Upper lobe of left lung (tissue), 6 donors: ENCODE measurements at places on chromosomes 1 and 21.
A peak's percentile ranks its signal among the peaks of the same experiment; 100 is the strongest.

DNA sequence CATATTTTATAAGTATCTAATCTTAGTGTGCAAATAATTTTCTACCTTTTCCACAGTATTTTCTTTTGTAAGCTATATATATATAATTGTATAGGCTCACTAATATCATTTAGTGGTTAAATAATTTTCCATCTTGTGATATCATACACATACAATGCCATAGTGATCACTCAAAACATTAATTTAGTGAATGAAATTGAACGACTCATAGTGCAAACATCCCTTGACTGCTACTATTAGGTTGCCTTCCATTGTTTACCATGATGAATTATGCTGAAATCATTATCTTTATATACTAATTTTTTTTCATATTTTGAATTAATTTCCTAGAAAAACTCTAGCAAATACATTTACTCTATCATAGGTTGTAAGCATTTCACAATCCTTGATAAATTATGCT is 127.1 kb downstream of the PCNX2 start:
- no peak for DNase-seq

GRCh38 chr1:22171951-22172715 is 29.2 kb upstream of the WNT4 start:
- DNase-seq, result no peak

DNA sequence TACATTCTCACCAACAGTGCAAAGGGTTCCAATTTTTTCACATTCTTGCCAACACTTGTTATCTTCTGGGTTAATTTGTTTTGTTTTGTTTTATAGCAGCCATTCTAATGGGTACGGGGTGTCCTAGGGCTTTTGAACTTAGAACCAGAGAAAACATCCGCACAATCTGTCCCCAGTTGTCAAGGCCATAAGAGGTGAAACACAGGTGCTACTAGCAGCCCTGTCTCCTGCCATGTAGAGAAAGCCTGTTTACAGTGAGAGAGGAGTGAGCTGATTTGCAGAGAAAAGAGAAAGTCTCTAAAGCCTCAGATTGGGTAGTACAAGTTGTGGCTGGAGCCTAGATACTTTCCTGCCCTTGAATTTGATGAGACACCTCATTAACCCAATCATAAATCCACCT is 46.4 kb upstream of the BMP8B start:
- DNase-seq, result no peak

GRCh38 chr1:29415156-29415830 is 179.0 kb downstream of the PTPRU start:
- DNase-seq, result peak; percentile 41

DNA sequence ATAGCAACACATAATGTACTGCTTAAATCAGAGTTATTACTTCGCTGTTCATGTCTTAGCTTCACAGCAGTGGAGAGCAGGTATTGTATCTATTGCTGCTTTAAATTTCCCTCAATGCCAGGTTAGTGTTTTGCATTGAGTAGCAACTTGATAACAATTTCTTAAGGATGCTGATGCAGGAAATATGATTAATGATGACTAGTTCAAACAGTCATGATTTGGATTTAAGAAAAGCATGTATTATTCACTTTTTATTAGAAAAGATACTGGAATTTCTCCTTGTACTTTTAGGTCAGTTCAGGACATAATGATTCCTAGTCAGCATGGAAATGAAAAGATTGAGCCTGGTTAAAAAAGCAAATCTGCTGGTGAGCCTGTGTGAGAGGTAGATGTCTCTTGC is 67.2 kb upstream of the ARHGAP29 start:
- no peak for DNase-seq

- DNase-seq, result no peak
Observed at GRCh38 chr1:229810140-229810539, 184.1 kb downstream of the URB2 start.

- no peak for DNase-seq
Observed at GRCh38 chr1:11615090-11615489, 39.1 kb downstream of the FBXO2 start.

DNA sequence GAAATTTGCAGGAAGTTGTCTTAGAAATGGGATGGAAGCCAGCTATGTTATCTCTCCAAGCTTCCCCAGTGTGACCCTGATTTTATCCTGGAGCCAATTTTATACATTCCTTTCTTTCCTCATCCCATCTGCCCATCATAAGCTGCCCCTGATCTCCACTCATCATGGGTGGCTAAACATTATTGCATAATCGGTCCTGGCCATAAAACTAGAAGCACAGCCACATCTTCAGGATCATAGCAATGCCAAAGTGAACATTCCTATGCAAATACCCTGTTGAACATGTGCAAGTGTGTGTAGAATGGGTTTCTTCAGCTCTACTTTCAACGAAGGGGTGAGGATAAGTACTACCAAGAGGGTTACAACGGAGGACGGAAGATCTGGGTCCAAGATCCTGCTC is 50.6 kb upstream of the COG2 start:
- DNase-seq, result no peak

DNA sequence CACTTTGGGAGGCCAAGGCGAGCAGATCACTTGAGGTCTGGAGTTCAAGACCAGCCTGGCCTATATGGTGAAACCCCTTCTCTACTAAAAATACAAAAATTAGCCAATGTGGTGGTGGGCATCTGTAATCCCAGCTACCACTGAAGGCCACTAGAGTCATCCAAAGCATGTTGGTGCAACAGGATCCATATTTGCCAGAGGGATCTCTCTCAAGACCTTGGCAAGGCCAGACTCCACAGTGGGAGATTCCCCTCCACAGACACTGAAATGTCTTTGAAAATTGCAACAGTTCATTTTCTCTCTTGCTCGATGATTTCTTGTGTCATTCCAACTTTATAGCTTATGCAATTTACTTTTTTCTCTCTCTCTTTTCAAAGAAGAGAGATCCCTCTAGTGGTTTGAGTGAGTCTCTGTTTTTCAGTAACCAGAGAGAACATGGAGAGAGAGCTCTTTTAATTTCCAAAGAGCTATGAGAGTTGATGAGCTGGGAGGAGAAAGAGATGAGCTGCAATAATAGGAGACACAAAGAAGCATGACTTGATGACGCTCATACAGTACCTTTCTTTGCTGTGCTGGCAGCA is 176.8 kb upstream of the USP25 start:
- no peak for DNase-seq

- DNase-seq, result no peak
Observed at GRCh38 chr1:73979684-73980083, 218.3 kb downstream of the LRRIQ3 start.

DNA sequence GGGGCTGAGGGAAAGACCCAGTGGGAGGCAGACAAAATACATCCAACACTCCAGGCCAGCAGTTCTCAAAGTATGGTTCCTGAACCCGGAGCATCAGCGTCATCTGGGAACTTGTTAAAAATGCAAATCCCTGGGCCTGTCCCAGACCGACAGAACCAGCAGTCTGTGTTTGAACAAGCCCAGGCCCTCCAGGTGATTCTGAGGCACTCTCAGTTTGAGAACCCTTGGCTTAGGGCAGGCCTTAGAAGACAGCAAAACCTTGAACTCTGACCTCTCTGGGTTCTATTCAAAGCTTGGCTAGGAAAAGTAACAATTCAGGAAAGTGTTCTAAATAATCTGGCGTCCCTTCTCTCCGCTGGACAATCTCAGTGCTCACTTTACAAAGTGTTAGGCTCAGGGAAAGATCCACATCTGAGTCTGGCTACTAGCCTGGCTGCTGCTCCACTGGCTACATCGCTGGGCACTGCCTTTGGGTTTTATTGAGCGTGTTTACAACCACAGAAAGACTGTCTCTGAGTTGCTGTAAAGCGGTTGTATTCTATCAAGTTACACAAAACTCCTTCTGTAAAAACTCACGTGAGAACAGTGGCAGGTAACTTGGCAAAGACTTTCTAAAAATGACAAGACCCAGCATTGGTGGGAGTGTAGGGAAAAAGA is 166.1 kb downstream of the HIVEP3 start:
- no peak for DNase-seq

DNA sequence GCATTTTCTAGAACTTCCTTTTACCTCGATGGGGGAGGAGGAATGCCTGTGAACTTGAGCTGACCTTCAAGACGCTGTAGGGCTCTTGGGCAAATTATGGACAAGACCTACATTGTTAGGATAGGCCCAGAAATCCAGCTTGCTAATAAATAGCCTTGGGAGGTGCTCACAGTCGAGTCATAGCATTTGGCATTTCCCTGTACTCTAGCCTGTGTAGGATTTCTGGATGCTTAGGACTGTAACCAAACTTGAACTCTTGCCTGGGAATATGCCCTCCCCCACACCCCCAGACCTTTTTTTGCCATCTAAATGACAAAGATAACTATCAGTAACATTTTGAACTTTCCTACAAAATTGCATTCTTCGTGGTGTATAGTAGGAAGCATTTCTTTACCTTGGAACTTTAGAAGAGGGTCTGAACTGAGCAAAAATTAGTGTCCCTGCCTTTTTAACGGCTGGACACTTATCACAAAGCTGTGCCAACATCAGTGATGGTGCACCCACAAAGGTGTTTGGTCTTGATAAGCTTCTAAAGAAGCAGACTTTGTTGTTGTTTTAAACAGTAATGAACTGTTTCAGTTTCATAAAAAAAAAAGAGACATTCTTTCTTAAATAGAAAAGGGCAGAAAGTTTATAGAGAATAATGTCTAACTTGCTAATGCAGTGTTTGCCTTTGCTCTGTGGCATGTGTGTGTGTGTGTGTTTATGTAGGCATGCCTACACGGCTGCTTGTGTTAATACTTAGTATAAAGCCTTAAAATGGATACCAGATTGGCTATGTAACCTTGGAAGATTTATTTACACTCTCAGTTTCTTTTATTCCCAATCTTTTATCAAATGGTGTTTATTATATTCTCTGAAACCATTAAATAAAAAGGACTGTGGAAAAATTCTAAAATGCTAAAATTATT is 88.2 kb downstream of the NFIA start:
- no peak for DNase-seq

DNA sequence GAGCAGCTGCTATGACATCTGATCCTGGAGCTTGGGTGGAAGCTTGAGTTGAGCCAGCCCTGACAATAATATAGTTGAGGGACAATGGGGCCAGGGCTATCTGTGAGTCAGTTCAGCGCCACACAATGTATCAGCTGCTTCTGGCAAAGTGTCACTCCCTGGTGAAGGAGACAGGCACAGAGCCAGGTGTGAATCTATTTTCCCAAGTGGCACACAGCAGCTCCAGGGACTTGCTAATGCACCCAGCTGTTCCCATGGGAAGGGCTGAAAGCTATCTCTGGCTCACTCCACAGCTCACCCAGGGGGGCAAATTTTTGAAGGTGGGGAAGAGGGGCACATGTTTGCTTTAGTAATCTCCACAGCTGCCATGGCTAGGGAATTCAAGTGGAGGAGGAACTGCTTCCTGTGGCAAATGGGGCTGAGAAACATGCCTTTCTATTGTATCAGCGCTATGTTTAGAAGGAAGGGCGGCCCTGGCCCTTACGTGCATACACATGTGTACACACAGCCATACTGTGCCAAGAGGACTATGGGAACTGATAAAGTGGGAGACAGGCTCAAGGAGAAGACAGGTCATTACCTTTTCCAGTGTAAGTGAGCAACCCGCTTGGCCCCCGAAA is 2.2 kb downstream of the CYB5R1 start:
- no peak for DNase-seq

DNA sequence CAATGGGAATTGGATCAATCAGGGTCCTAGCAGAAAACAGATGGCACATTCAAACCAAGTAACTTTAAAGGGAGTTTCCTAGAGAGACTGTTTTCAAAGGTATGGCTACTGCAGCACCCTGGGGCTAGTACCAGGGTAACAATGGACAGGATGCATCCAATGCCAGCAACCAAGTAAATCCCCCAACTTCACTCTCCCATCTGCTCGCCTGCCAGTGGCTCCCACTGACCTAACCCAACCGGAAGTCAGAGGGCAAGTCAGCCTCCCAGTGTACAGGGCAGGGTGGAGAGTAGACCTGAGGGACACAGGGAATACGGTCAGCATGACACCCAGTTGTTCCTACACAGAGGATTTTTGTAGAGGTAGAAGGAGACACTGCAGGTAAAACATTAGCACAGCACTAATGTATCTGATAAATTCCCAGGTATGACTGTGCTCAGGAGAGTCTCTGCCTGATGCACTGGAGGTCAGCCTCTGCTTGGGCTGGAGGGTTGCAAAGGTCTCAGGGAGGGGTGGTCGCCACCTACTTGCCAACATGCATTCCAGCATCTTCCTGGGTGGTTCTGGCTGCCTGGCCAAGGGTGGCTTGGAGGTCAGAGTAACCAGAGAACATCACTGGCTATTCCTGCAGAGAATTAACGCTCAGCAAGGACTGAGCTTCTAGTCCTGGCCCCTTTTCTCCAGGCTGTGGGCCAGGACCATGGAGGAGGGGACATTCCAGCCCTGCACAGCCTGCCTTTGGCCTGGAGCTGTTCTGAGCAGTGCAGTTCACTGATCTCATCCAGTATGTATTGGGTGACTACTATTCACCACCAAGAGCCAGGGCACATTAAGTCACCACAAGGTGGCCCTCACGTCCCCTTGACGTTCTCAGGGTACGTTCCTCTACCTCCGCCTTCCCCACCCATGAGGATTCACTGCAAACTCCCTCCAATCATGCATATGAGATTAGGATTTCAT is 5.1 kb upstream of the GJA4 start:
- no peak for DNase-seq

GRCh38 chr1:46315669-46316403 is 12.3 kb downstream of the UQCRH start:
- no peak for DNase-seq

DNA sequence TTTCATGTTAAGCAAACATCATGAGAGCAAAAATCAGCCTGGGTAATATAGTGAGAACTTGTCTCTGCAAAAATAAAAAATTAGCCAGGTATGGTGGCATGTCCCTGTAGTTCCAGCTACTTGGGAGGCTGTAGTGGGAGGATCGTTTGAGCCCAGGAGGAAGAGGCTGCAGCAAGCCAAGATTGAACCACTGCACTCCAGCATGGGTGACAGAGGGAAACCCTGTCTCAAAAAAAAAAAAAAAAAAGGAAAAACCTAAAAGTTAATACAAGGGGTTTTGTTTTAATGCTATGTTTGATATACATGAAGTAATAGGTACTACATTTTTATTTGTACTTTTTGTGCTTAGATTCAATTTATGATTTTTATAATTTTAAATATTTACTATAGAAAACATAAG is 27.1 kb upstream of the SLC35A3 start:
- no peak for DNase-seq

DNA sequence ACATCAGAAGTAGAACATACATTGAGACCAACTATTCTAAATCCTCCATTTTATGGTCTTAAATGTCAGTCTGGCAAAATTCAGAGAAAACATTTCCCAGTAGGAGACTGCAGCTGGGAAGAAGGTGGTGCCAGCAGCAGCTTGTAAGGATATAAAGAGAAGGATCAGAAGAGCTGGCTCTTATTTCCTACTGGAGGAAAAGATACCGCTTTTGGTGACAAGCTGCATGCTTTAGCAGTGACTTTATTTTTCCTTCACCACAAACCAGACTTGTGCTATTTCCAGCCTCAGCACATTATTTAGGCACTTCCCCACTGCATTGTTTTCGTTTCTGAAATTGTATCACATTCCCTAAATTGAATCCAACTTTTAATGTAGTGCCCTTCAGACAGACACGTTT is 28.4 kb downstream of the RNF11 start:
- no peak for DNase-seq

GRCh38 chr1:46687093-46687659 is 15.5 kb downstream of the TEX38 start:
- DNase-seq, result peak; percentile 83

GRCh38 chr1:27427816-27428315 is 35.4 kb downstream of the GPR3 start:
- DNase-seq, result no peak

- DNase-seq, result no peak
Observed at GRCh38 chr1:64043976-64044375, 159.4 kb upstream of the UBE2U start.
